Gastroesophageal sphincter (tissue), 4 donors: ENCODE measurements at places on chromosomes 13 and 19.

DNA sequence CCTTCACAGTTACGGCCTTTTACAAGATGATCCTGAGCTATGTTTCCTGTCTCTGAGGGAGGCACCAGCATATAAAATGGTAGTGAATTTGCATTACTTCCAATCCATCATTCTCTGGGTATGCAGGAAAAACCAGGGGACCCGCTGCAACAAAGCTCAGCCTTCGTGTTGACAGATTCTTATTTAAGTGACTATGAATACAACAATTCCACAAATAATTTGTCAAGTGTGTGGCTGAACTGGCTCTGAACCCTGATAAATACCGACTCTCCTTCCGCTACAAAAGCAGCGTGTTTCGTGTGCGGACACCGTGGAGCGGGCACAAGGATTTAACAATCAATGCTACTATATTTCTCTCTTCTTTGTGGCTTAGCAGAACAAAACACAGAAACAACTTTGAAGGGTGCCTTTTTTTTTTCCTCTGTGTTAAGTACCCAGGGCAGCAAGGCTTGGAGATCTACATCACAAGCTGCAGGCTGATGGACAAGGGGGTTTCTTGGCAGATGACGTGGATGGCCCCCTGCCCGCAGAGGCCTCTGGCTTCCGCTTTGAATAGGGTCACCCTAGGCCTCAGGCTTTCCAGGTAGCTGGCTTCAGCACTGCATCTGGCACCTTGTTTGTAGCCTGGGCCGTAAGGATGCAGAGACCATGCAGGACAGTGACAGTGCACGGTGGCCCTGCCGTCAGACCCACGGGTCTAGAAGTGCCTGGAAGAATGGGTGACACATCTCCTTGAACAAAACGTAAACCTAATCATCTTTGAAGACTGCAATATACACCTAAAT is 280.5 kb upstream of the TSHZ3 start:
- no peak for ATAC-seq

- no peak for ATAC-seq
Observed at GRCh38 chr13:45787346-45787745, 64.2 kb downstream of the SIAH3 start.

DNA sequence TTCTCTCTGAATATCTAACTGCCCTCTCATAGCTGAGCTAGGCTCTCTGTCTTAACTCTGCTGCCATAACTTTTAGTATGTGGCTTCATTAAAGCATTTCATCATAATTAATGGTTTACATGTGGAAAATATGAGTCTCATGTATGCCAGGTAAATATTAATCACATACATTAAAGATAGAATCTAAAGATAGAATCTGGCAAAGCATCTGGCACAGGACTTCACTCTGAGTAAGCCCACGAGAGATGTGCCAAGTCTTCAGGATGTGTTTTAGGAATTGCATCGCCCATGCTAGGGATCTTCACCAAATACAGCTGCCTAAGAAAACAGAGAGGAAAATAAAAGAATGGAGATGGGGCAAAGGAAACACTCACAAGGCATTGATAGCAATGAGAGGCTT is 285.8 kb downstream of the DIAPH3 start:
- no peak for ATAC-seq

- no peak for ATAC-seq
Observed at GRCh38 chr13:94662274-94662945, 49.9 kb downstream of the SOX21 start.

DNA sequence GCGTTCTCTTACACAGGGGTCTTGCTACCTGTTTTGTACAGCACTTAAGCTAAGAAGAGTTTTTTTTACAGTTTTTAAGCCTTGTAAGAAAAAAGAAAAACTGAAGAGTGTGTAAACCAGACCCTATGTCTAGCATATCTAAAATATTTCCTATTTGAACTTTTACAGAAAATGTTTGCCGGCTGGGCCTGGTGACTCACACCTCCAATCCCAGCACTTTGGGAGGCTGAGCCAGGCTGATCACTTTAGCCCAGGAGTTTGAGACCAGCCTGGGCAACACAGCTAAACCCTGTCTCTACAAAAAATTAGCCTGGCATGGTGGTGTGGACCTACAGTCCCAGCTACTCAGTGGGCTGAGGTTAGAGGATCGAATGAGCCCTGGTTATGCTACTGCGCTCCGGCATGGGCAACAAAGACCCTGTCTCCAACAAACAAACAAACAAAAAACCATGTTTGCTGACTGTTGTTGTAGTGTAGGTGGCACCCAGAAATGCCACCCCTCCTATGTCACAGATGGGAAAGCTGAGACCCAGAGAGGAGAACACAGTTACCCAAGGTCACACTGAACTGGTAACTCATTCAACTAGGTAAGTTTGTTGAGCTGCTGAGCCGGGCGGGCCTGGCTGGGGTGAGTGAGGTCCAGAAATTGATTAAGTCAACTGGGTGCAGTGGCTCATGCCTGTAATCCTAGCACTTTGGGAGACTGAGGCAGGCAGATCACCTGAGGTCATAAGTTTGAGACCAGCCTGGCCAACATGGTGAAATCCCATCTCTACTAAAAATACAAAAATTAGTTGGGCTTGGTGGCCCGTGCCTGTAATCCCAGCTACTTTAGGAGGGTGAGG is 1.9 kb upstream of the VASP start:
- ATAC-seq: no peak

DNA sequence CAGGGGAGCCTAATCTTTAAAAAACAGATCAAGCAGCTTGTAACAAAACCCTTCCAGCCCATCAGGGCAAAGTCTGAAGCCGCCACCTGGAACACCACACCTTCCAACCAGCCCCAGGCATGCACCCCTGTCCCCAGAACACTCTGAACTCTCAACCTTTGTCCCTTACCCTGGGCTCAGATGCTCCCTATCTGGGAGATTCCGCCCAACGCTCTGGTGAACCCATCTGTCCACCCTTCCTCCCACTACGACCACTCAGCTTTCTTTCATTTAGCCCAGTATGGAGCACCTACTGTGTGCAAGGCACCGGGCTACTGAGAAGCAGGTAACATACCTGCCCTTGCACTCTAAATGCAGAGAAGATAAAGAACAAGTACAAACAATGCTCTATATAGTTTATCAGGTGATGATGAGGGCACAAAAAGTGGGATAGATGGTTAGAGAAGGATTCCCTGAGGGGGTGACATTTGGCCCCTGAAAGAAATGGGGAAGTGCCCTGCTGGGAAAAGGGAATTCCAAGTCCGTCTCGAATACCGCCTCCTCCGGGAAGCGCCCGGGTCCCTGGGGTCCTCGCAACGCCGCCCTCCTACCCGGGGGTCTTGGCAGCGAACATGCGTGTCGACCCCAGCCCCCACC is 629 bp downstream of the PEPD start:
- no peak for ATAC-seq

DNA sequence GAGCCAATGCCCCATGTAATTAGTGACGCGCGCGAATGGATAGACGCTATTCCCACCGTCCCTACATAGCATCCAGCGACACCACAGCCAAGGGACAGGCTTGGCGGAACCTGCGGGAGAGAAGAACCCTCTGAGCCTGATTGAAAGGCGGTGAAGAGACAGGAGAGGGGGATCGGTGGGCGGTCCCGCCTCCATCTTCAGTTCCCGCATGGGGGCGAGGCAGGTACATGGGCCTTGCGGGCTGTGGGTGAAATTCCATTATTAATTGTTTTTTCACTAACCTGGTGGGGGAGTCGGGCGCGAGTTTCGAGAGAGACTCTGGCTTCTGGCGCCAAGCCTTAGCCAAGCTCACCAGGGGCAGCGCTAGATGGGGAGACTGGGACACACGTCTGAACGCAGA is 8.4 kb upstream of the TEX101 start:
- ATAC-seq: no peak

GRCh38 chr19:24004166-24004565 is 82.8 kb upstream of the ZNF254 start:
- no peak for ATAC-seq

GRCh38 chr13:31008400-31009115 is 76.1 kb downstream of the TEX26 start:
- no peak for ATAC-seq

GRCh38 chr19:1237027-1237659 is 662 bp downstream of the CBARP start:
- no peak for ATAC-seq

DNA sequence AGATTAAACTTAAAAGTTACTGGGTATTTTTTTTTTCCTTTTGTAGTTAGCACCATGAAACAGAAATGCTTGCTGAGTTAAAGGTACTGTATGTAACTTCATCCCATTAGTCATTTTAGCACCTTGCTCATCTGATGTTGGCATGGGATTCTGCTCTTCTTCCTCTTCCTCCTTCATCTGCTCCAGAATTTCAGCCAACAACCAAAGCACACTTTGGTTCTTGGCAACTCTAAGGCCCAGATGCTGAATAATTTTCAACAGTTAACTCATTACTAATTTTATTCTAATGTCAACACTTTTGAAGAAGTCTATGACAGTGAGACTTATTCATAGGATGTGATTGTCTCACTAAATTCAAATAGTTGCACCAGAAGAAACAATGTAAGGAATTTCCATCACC is 359.2 kb downstream of the KCTD12 start:
- no peak for ATAC-seq

- no peak for ATAC-seq
Observed at GRCh38 chr13:111936267-111936925, 130.6 kb upstream of the SOX1 start.

DNA sequence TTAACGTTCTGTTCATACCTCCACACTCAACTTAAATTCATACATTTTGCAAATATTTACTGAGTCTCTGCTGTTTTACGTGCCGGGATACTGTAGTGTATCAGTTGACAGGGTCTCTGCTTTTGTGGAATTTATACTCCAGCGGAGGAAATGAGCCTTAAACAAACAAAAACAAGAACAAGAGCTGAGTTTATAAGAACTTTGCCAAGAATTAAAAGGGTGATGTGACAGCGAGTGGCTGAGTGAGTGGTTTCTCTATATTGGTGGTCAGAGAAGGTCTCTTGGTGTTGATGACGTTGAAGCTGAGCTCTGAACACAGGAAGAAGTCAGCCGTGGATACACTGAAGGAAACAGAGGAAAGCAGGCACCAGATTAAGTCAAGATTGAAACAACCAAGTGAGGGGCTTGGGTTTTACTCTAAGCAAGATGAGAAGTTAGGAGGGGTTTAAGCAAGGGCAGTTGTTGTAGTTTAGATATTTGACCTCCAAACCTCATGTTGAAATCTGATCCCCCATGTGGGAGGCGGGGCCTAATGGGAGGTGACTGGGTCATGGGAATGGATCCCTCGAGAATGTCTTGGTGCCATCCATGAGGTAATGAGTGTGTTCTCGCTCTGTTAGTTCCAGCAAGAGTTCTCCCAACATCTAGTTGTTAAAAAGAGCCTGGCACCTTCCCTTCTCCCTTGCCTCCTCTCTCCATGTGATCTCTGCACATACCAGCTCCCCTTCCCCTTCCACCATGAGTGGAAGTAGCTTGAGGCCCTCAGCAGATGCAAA is 248.3 kb downstream of the DCLK1 start:
- ATAC-seq: no peak

GRCh38 chr19:2986951-2987524 is 9.7 kb downstream of the TLE6 start:
- ATAC-seq: no peak

- ATAC-seq: no peak
Observed at GRCh38 chr19:39497996-39498797, 550 bp upstream of the DLL3 start.

GRCh38 chr19:7844951-7845350 is 14.9 kb downstream of the EVI5L start:
- no peak for ATAC-seq

- ATAC-seq: no peak
Observed at GRCh38 chr13:30047154-30047874, 196.9 kb upstream of the UBL3 start.

- no peak for ATAC-seq
Observed at GRCh38 chr19:55638864-55639359, 1.9 kb upstream of the ZNF580 start.

- ATAC-seq: no peak
Observed at GRCh38 chr13:21568854-21569253, 35.1 kb downstream of the MICU2 start.

- ATAC-seq: no peak
Observed at GRCh38 chr13:107807306-107808073, 407.8 kb downstream of the LIG4 start.

- no peak for ATAC-seq
Observed at GRCh38 chr19:362154-362553, 17.6 kb upstream of the MIER2 start.

DNA sequence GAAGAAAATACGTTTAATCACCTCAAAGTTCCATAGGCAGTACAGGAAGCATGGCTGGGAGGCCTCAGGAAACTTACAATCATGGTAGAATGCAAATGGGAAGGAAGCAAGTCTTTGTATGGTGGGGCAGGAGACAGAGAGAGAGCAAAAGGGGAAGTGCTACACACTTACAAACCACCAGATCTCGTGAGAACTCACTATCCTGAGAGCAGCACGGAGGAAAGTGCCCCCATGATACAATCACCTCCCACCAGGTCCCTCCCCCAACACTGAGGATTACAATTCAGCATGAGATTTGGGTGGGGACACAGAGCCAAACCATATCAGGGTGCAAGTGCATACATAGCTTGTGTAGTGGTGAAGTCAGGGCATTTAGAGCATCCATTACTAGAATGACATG is 92.3 kb upstream of the ANKRD10 start:
- ATAC-seq: no peak

DNA sequence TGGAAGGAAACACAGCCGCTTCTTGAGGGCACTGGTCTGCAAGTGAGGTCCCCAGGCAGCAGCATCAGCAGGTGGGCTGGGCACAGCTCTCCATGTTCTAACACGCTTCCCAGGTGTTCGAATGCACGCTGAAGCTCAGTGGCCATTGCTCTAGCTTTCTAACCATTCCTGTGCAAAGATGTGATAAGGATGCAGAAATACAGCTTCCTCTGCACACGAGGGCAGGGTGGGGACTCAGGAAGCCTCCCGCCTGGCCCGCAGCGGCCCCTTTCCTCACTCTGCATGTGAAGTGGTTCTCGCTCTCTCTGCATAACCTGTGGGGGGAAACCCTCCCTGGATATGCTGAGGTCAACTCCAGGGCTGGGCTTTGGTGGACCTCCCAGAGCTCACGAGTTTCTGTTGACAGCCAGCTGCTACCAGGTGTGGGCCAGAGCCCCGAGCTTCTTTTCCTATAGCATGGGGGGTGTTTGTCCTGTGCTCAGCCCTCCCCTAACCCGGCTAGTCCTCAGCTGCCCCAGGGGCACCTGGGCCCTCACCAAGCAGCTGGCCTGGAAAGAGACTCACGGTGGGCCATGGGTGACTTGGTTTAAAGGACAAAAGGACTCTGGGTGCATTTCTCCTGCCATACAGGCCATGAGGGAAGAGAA is 168.2 kb downstream of the TEX29 start:
- no peak for ATAC-seq

DNA sequence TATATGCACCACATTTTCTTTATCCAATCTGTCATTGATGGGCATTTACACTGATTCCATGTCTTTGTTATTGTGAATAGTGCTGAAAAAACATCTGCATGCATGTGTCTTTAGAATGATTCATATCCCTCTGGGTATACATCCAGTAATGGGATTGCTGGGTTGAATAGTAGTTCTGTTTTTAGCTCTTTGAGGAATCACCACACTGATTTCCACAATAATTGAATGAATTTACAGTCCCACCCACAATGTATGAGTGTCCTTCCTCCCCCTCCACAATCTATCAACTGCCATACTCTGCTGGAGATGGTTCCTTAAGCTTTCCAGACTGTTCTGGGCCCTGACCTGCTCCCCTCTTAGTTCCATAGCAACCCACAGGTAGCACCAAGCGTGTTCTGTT is 667.0 kb downstream of the LIG4 start:
- no peak for ATAC-seq

- ATAC-seq: peak; percentile 77
Observed at GRCh38 chr13:50512474-50513299, 330.8 kb downstream of the DLEU7 start.

GRCh38 chr19:7415163-7415856 is 66.6 kb downstream of the ARHGEF18 start:
- ATAC-seq: no peak
